ENCODE measurements at places on chromosomes 6 and 20. TPM values are rescaled to one million over a fixed set of nuclear protein-coding genes. Genes with fewer than 3 reads are reported as not detected.

The ZKSCAN8 gene
- total RNA-seq: 15.8 TPM

The ZNF292 gene
- total RNA-seq: 37.1 TPM

The ABHD12 gene
- total RNA-seq: 22.6 TPM

The RNF39 gene
- not detected for total RNA-seq

The PRKN gene
- total RNA-seq: 13.8 TPM

The MLIP gene
- total RNA-seq: 234 TPM

The BTN1A1 gene
- not detected for total RNA-seq

The KHDC1L gene
- not detected for total RNA-seq

The ARFGEF3 gene
- total RNA-seq: 1.4 TPM

The FHL5 gene
- 9.5 TPM for total RNA-seq

The SLC32A1 gene
- total RNA-seq: not detected

The OPRL1 gene
- 0.71 TPM for total RNA-seq

- DNase-seq: no peak
These were observed 48.4 kb upstream of the IER3 start for GRCh38 chr6:30792786-30793185.

- no peak for DNase-seq
These were observed 10.2 kb downstream of the ADNP start for GRCh38 chr20:50920997-50921396.

- no peak for DNase-seq
These were observed 620 bp upstream of the DEK start for GRCh38 chr6:18264923-18265377.

DNA sequence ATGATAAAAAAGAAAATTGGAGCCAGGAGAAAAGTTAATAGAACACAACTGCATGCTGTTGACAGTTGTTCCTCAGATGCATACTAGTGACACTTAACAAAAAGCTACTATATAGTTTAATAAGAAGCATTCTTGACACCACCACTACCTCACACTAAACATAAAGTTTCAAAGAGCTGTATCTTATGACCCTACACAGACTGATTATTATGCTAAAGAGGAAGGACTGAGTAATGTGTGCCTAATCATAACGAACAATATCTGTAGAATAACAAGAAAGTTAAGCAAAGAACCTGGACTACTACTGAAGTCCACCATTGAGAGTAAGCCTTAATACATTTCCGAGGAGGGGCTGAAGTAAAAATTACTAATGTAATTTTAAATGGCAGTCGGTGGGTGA lies 99.8 kb downstream of the IRAK1BP1 start:
- no peak for DNase-seq

DNA sequence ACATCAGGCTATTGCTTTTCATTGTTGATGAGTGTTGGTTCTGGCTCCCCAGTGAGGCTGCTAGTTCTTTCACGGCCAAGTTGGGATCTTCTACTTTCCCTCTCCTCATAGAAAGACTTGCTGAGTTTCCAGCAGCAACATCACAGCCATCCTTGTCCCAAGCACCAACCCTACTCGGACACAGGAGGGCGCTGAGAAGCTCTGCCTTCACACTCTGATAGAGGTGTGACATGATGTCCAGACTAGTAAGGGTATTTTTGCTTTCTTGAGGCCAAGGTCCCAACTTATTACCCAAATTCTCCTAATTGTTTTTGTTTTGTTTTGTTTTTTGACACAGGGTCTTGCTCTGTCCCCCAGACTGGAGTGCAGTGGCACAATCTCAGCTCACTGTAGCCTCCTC lies 3.0 kb upstream of the GCM1 start:
- DNase-seq: no peak

GRCh38 chr6:150702675-150703074 lies 103.0 kb downstream of the PLEKHG1 start:
- DNase-seq: no peak

- DNase-seq: no peak
These were observed 21.4 kb upstream of the GMDS start for GRCh38 chr6:2266841-2267240.

- no peak for DNase-seq
These were observed 63.0 kb downstream of the FNDC1 start for GRCh38 chr6:159232106-159232645.

DNA sequence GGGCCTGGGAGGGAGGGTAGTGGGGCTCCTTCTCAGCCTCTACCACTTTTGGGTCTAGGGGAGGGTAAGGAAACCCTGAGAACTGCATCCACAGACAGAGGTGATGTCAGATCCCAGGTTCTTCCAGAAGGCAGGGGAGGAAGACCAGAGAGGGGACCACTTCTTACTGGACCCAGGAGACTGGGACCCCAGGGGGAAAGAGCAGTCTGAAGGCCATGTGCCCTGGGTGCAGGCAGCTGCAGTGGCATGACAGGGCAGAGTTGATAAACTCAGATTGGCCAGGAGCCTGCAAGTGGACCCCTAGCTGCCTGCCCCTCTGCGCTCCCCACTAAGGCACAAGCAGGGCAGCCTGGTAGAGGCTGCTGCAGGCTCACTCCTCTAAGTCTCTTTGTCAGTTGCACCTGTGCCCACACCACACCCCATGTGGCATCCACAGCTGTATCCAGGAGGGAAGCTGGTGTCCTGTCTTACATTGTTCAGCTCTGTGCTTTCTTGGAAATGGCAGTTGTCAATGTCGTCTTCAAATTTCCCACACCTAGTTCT lies 2.7 kb downstream of the CST9L start:
- no peak for DNase-seq

- no peak for DNase-seq
These were observed 59.2 kb downstream of the SNRNP48 start for GRCh38 chr6:7649037-7649810.

DNA sequence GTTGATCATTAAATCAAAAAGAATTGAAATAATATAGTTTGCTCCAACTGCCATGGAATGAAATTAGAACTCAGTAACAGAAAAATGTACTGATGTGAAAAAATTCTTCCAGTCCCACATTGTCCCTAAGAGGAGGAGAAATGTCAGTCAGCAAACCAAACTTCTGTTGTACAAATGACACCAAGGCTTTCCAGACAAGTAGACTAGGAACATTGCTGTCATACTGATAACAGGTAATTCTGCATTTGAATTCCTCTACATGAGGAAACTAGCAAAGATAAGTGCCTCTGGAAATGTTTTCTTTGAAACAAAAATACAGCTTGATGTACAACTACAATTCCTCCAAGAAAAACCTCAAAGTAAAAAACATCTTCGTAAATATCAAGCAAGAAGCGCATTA lies 90.2 kb downstream of the HIVEP1 start:
- DNase-seq: no peak

GRCh38 chr6:92748131-92748530 lies 671.2 kb downstream of the EPHA7 start:
- DNase-seq: no peak

GRCh38 chr6:151425561-151425960 lies 26.4 kb downstream of the RMND1 start:
- DNase-seq: no peak

DNA sequence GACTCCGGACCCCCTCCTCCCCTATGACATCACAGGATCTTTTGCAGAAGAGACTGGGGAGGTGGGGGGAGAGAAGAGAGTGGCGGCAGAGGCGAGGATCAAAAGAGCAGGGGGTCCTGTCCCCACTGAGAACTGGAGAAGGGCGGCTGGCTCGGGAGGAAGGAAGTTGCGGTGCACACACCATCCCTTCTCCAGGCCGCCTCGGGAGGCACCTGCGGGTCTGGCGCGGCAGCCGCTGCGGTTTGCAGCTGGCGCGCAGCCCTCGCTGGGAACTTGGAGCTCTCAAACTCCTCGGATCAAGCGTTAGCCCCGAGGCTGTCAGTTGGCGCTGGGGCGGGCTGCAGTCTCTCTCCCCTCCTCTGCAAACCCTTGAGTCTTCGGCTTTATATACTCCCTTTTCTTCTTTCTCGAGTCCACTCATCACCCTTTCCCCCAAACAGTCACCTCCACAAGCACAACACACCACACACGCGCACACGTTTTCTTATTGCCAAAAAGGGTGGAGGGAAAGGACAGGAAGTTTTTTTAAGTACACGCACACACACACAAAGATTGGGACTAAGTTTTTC lies 180.7 kb downstream of the TBXT start:
- peak; percentile 33 for DNase-seq

DNA sequence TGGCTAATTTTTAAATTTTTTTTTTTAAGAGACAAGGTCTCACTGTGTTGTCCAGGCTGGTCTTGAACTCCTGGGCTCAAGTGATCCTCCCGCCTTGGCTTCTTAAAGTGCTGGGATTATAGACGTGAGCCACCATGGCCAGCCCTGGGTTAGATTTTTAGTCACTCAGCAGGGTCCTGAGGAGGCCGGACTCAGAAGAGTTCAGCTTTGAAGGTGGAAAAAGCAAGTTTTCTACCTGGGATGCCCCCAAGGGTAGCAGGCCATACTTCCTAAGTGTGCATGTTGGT lies 44.2 kb downstream of the FGD2 start:
- DNase-seq: no peak

DNA sequence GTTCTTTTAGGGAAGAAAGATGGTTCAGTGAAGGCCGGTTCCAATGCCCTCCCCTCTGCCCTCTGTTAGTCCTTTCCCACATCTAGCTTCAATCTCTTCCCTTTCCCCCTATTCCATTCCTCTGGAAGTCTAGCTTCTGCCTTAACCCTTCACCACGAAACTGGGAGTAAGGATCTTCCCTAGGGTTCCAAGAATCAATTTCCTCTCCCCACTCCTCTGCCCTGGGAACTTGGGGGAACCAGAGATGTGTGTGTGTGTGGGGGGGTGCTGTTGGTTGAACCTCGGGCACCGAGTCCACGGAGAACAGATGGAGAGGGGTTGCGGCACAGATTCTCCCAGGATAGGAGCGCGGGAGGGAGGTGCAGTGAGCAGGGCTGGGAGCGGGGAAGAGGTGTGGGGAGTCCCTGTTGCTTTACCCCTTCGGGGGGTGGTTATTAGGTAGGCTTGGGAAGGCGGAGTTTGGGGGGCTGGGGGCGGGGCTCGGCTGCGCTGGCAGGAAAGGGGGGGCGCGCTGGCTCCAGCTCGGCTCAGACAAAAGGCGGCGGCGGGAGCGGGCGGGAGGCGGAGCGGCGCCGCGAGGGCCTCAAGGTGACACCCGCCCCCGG lies at the start of gene TMEM151B:
TMEM151B (plus strand) TSS at position 530 of the 605 bp plus-strand sequence. CDS start 293 bp downstream, outside the sequence.
- peak; percentile 13 for DNase-seq

DNA sequence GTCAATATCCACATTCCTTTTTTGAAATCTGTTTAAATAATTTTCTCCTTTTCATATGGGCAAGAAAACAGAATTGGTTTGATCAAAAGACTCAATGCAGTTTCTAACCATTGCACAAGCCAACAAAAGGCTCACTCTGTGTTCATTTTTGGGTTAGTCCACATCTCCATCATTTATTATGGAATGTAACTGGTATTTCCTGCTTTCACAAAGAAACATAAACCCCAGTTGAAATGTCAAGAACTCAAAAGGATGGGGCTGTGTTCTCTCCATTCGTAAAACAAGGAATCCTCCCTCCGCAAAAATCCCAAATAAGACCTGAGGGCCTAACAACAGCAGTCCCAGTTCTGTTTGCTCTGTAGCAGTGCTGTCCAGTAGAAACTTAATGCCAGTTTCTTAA lies 420.9 kb downstream of the GJA1 start:
- no peak for DNase-seq

DNA sequence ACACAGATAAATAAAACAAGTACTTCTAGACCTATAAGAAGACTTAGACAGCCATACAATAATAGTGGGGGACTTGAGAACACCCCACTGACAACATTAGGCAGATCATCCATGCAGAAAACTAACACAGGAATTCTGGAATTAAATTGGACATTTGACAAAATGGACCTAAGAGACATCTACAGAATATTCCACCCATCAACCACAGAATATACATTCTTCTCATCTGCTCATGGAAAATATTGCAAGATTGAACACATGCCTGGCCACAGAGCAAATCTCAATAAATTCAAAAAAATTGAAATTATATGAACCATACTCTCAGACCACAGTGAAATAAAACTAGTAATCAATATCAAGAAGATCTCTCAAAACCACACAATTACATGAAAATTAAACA lies 44.3 kb upstream of the KIAA1586 start:
- DNase-seq: no peak

GRCh38 chr20:37378420-37378784 lies 32.5 kb downstream of the SRC start:
- DNase-seq: no peak

GRCh38 chr6:155040154-155040553 lies 45.0 kb downstream of the TIAM2 start:
- DNase-seq: no peak

DNA sequence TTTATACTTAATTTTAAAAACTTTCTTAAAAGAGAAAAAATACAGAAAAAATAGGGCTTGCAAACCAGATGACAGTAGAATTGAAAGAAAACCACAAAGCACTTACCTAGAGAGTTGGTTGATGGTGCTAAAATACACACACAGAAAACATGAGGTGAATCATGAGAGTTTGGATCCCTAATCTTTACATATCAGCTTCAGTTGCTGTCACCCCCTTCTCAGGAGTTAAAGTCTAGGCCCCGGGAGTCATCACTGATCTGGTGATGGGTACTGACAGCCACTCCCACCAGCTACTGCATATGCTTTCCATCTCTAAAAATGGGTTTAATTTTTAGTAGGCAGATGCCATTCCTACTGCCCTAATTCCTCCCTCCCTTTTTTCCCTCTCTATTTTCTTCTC lies 16.7 kb downstream of the TSBP1 start:
- no peak for DNase-seq

DNA sequence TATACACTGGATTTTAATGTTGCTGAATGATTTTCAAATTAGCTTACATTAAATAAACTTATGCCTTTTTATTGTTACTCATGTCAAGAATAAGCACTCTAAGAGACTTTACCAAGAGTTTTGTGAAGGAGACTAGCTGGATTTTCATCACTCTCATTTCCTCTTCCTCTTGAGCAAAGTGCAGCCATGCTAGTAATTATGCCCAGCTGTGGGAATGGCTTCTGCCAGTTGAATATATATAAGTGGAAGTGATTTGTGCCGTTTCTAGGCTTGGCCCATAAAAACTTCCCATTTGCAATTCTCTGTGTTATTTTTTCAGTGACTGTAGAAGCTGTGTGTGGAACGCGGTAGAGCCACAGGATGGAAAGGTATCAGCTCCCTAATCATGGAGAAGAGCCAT lies 255.8 kb downstream of the HDGFL1 start:
- DNase-seq: no peak

- DNase-seq: no peak
These were observed 338.2 kb upstream of the ZFP64 start for GRCh38 chr20:52529826-52530225.

DNA sequence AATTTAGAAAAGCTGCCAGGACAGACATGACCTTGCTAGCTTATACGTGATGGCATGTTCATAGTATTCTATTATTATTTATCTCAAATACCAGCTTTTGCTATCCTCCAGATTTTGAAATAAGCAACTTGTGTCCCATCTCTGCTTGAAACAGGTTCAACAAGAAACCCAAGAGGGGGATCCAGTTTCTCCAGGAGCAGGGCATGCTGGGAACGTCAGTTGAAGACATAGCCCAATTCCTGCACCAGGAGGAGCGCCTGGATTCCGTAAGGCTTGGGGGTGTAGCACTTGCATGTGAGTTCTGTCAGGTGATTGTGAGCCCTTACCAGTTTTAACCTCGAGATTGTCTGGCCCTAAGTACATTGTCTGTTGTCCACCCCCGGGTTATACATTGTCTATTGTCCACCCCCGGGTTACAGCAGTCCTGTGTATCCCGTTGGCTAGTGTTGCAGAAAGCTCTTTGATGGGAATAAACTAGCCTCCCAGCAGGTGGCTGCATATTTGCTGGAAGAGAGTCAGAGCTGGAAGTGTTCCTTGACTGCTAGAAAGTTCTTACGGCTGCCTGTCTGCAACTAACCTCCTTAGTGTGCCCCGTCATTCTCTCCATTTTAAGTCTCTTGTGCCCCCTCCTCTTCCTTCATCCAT lies 61.4 kb upstream of the CSE1L start:
- no peak for DNase-seq

Data from left cardiac atrium (tissue), 4 donors.